ENCODE measurements at places on chromosomes 6 and 20.

GRCh38 chr6:33249732-33250630 is 21.7 kb downstream of the VPS52 start:
- no peak for DNase-seq

- no peak for DNase-seq
Observed at GRCh38 chr6:52180787-52181558, 5.2 kb upstream of the IL17A start.

DNA sequence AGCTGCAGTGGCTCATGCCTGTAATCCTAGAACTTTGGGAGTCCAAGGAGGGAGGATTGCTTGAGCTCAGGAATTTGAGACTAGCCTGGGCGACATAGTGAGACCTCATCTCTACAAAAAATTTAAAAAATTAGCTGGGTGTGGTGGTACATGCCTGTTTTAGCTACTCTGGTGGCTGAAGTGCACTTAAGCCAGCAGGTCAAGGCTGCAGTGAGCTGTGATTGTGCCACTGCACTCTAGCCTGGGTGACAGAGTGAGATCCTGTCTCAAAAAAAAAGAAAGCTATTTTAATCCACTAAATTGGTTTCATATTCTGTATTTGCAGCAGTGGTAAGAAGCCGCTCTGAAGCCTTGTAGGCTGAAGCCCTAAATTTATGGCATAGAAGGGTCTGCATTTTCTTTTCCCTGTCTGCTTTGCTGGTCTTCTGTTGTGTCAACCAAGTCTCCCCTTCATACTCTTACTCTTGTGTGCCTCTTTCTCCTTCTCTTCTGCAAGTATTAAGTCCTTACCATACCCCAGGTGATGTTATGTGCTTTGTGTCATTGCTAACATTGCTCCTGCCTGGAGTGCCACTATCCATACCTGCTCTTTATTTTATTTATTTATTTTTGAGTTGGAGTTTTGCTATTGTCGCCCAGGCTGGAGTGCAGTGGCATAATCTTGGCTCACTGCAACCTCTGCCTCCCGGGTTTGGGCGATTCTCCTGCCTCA is 70.9 kb downstream of the MYO6 start:
- DNase-seq = no peak

DNA sequence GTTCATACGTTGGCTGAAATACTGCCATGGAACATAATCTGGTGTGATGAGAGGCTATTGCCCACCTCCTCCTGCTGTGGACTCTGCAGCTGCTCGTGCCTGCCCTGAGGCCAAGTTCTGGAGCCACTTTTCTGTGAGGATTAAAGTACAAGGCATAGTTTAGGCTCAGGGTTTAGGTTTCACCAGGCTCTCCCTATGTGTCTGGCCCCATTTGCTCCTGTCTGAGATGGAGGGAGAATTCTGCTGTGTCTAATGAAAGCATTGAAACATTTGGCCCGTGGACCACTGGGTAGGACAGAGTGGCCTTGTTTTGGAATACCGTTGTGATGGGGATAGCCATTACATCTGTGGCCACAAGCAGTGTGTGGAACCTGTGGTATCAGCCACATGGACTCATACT is 5.9 kb downstream of the WRNIP1 start:
- no peak for DNase-seq

- DNase-seq = no peak
Observed at GRCh38 chr6:27495386-27496135, 22.7 kb upstream of the ZNF184 start.

- no peak for DNase-seq
Observed at GRCh38 chr6:97437087-97437486, 154.1 kb upstream of the MMS22L start.

DNA sequence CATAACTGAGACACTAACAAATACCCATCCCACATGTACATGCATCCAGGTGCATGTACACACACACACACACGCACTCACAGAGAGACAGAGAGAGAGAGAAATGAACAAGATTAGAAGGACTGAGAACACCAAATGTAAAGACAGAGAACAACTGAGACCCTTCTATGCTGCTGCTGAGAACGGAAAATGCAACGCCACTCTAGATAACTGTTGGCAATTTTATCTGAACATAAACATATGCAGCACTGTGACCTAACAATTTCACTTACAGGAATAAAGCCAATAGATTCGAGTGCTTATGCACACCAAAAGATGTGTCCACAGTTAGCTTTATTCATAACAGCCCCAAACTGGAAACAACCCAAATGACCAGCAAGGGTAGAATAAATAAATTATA is 103.8 kb upstream of the LY86 start:
- no peak for DNase-seq

GRCh38 chr6:19979059-19979458 is 141.9 kb downstream of the ID4 start:
- no peak for DNase-seq
